ENCODE measurements at places on chromosomes 12 and 14.

GRCh38 chr12:11607313-11608081 is 42.0 kb upstream of the ETV6 start:
- no peak for DNase-seq

DNA sequence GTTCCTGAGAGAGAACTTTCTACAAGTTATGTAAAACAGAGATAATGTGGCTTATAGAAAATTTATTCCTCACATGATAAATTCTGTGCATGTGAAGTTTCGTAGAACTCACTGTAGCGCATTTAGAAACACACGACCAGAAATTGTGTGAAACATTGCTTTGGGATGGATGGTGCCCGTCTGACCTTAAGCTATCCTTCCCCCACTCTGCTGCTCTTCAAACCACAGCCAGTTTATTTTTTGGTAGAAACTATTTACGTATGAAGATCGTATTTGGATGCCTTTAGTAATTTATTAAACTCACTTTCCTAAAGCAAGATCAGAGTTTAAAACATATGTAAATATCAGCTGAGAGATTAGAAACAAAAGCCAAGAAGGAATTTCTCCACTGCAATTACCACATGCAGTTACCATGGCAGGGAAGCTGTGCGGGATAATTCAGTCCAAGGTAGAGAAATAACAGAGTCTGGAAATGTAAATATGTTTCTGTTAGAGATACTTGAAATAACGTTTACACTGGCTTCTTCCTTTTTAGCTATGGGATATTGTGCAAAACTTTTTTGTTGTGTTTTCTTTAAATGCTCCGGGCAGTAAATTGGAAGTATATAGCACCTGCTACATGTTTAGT is 382.7 kb downstream of the RGS6 start:
- no peak for DNase-seq

GRCh38 chr12:131716282-131716681 is 5.4 kb downstream of the SFSWAP start:
- no peak for DNase-seq

- DNase-seq: no peak
Observed at GRCh38 chr12:107436376-107436775, 249.2 kb upstream of the PWP1 start.

- DNase-seq: no peak
Observed at GRCh38 chr12:701896-702539, 38.8 kb upstream of the NINJ2 start.

DNA sequence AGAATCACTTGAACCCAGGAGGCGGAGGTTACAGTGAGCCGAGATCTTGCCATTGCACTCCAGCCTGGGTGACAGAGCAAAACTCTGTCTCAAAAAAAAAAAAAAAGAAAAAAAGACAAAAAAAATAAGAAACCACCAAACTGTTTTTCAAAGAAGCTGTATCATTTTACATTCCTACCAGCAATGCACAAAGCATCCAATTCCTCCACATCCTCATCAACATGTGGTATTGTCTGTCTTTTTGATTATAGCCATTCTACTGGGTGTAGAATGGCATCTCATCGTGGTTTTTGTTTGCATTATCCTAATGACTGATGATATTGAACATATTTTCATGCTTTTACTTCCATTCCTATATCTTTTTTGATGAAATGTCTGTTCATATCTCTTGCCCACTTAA is 36.2 kb upstream of the GNG2 start:
- DNase-seq: no peak

- DNase-seq: no peak
Observed at GRCh38 chr12:39375206-39375808, 67.6 kb downstream of the KIF21A start.

DNA sequence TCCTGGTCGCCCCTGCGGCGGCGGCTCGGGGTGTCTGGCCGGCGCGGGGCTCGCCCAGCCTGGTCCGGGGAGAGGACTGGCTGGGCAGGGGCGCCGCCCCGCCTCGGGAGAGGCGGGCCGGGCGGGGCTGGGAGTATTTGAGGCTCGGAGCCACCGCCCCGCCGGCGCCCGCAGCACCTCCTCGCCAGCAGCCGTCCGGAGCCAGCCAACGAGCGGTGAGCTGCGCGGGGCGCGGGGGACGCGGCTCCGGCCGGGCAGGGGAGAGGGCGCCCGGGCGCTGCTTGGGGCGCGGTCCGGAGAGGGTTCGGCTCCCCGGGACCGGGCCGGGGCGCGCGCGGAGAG is at the start of gene LGALS3:
LGALS3 (plus strand) TSS at position 167 of the 342 bp plus-strand sequence. CDS start 8,122 bp downstream, outside the sequence.
- peak; percentile 69 for DNase-seq

DNA sequence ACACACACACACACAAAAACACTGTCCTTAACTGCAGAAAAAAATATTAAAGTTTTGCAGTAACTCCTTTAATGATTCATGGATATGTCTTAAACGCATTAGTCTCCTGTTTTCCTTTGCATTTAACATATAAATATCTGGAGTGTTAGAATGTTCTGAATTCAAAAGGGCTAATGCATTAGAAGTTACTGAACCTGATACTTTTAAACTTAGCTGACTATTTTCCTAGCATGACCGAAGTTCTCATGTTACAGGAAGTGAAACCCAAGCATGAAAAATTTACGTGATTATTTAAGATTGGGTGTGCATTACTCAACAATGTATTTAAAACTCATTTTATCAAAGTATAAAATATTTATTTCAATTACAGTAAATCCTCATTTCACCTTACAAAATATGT is 791.2 kb downstream of the FLRT2 start:
- DNase-seq: no peak

GRCh38 chr14:103057372-103058163 is at the start of gene CDC42BPB:
Gene CDC42BPB, minus strand, starts transcription at chr14:103057549. Its CDS starts 376 bp downstream, at chr14:103057173.
- peak; percentile 78 for DNase-seq
